ENCODE measurements at places on chromosomes 12 and 14. TPM values are rescaled to one million over a fixed set of nuclear protein-coding genes. Genes with fewer than 3 reads are reported as not detected.

- no peak for DNase-seq
These were observed 53.3 kb upstream of the NCOR2 start for GRCh38 chr12:124620606-124621295.

DNA sequence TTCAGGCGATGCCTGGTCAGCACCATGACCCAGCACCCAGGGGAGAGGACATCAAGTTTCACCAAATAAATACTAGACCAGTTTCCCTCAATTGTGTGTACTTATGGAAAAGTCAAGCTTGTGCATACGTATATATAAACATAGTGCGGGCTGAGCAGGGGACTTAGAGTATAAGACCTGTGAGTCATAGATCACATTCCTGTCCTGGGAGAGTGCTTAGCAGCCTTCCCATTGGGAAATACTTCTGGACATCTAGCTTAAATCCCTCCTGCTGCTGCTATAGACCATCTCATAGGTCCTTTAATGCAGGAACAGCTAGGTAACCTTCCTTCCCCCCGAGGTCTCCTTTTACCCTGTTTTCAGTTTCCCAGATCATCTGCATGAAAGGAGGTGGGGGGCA, 51.9 kb downstream of the PRMT8 start:
- no peak for DNase-seq

DNA sequence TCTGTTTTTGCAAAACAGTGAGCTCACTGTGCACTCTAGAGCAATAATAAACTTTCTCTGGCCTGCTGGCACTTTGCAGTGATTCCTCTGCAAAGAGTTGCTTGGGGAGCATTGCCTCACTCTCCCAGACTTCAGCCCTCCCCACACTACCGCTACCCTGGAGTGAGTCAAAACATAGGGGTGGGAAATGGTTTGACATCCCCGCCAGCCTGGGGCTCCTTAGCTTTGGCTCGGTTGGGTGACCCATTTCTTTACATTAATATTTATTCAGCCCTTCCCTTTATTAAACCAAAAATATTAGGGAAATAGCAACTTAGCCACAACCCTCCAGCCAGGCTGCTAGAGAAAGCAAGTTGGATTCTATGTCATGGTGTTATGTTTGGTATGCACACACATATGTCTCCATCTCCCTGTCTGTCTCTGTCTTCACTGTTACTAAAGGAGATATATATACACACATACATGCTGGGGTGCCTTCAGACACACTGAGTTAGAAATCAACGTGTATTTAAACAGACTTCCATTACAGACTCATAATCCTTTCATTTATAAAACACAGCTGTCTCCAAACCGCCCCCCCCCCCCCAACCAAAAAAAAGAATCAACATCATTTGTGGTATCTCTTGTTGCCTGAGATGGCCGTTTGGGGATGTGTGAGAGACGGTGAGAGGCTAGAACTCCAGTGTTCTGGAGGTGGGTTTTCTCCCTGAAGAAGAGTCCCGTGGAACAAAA, 3.4 kb upstream of the IRF2BPL start:
- DNase-seq, result no peak

DNA sequence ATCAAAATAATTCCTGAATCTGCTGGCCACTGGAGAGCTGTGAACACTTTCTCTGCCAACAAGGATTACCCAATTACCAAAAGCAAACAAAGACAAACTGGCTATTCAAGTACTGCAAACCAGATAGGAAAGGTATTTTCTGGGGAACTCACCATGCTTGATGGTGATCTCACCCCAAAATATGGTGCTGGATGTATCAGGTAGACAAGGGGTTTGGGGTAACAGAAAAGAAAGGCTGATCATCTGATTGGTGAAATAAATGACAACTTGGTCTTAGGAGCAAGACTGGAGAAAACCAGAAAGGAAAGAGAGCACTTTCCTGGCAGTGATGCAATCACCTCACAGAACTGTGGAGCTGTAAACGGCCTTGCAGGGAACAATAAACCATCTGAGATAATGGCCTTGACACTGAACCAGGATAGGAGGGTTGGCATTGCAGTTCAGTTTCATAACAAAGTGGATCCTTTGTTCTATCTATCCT, 31.0 kb upstream of the NPFF start:
- no peak for DNase-seq

DNA sequence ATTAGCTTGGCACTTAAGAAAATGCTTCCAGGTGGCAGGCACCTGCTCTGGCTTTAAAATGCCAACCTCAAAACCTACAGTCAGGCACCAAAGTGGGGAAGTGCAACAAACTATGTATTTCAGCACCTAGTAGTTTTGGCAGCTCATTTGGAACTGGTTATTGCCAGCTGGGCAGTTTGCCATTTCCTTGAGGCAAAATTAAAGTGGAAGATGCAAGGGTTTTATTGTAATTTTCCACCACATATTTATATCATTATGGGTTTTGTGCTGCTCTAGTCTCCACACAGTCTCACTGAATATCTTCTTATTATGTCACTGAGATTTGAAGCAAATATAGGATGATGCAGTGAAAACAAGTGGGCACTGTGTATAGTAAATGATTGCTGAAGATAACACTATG, 117.0 kb downstream of the PRKD1 start:
- DNase-seq, result peak; percentile 7

- no peak for DNase-seq
These were observed 45.1 kb upstream of the PNMA1 start for GRCh38 chr14:73759183-73759713.

DNA sequence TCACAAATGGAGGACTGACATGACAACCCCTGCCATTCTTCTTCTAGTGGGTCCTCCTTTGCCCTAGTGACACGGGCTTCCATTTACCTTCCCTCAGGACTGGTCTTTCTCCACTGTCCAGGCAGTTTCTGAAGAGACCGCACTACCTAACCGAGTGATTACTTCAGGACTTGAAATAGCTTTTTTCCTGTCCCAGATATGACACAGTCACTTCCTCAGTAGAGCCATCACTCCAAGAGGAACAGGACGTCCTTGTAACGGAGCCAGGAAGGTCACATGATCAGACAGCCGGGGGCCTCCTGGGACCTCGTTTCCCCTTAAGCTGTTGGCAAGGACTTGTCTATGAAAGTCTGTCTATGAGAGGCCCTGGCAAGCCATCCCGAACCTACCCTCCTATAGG, 62.3 kb downstream of the FOS start:
- DNase-seq, result no peak

TESPA1 gene
- total RNA-seq, result not detected

DNA sequence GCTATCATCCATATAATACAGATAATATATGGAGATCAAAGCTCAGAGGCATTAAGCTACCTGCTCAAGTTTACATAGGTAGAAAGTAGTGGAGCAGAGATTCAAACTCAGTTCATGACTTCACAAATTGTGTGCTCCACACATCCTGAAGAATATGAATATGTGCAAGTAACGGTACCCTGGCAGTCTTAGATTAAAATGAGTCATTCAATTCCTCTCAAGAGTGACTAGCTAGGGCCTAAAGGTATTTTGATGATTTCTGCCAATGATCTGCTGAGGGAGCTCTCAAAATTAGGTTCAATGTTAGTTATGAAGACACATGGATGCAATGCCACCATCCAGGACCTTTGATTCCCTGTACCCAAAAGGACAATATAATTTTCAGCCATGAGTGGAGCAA, 58.9 kb downstream of the GRIP1 start:
- no peak for DNase-seq

DNA sequence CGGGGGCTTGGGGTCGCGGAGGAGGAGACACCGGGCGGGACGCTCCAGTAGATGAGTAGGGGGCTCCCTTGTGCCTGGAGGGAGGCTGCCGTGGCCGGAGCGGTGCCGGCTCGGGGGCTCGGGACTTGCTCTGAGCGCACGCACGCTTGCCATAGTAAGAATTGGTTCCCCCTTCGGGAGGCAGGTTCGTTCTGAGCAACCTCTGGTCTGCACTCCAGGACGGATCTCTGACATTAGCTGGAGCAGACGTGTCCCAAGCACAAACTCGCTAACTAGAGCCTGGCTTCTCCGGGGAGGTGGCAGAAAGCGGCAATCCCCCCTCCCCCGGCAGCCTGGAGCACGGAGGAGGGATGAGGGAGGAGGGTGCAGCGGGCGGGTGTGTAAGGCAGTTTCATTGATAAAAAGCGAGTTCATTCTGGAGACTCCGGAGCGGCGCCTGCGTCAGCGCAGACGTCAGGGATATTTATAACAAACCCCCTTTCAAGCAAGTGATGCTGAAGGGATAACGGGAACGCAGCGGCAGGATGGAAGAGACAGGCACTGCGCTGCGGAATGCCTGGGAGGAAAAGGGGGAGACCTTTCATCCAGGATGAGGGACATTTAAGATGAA, 630 bp downstream of the FOS start:
- DNase-seq, result no peak

DNA sequence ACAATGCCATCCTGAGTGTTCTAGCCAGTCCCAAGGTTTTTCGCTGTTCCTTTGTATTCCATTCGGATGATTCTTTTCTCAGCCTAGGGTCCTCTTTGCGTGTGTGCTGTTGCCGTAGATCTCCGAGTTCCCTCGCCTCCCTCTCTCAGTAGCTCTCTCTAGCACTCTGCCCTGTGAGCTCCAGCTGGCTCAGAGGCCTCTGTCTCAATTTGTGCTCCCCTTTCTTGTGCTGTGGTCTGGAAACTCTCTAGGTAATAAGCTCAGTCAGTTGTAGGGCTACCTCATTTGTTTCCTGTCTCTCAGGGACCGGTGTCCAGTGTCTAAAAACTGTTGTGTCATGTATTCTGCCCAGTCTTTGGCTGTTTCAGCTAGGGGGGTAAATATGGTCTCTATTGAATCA, 179.3 kb downstream of the PCNX1 start:
- no peak for DNase-seq

DNA sequence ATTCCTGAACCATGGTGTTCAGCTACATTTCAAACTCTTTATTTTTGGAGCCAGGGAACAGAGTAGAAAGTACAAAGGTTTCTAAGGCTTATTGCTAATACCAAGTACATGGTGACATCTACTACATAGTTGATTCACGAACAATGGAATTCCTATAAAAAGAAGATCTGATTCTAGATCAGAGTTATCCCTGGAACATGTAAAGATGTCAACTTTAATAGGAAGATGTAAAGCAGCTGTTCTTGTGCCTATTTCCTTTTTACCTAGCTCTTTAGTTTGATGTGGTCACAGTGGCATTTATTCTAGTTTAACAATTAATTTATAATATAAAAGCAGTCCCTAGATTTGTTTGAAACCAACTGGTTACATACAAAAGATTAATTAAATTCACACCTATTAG, 99.5 kb downstream of the NUBPL start:
- no peak for DNase-seq

DNA sequence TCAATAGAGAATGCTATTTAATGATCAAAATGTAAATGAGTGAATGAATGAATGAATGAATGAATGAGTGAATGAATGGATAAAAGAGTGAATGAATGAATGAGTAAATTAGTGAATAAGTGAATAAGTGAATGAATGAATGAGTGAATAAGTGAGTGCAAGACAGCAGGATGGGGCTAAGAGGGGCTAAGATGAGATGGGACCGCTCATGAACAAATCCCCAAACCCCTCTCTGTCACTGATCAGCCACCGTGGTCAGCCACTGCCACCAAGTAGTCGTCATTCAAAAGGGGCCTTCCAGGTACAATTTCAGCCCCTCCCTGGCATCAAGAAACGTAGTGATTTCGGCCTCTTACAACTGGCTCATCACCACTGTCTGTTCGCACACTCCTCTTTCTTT, 79.2 kb downstream of the BCL11B start:
- DNase-seq, result no peak

DNA sequence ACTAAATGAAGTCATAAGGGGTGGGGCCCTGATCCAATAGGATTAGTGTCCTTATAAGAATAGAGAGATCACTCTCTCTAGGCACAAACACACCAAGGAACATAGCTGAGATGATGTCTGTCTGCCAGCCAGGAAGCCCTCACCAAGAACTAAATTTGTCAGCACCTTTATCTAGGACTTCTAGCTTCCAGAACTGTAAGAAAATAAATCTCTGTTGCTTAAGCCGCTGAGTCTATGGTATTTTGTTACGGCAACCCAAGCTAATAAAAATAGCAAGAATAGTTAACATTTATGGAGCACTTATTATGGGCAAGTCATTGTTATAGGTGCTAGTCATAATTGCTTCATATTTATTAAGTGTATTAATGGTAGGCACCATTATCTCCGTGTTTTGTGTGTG, 249.6 kb downstream of the MSRB3 start:
- no peak for DNase-seq

- DNase-seq, result no peak
These were observed 218.3 kb upstream of the OR4E1 start for GRCh38 chr14:21891921-21892320.

DNA sequence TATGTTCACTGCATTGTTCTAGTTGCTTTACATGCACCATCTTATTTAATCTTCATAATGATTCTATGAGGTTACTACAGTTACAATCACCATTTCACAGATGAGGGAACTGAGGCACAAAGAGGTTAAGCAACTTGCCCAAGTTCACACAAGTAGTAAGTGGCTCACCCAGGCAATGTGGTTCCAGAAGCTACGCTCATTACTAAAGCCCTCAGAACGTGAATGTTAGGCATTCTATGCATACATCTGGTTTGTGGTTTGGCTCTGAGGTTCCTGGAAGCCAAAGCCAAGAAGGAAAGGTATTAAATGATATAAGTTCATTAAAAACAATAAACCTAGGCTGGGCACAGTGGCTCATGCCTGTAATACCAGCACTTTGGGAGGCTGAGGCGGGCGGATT, 14.4 kb upstream of the VRTN start:
- DNase-seq, result no peak

DNA sequence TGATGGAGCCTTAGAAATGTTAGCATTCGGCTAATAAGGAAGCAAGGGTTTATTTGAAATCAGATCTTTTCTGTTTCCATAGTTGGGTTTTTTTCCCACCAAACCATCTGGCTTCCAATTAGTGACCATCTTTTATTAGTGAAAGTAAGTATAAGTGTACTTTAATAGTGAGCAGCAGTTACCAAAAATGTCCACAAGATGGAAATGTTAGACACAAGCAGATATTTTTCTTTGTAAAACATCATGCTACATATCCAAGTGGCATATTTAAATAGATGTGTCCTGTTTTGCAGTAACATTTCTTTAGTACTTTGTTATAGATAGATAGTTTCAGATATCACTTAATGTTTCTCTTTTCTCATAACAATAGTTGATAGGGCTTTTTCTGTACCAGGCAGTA, 28.8 kb downstream of the YEATS4 start:
- DNase-seq, result peak; percentile 7

DNA sequence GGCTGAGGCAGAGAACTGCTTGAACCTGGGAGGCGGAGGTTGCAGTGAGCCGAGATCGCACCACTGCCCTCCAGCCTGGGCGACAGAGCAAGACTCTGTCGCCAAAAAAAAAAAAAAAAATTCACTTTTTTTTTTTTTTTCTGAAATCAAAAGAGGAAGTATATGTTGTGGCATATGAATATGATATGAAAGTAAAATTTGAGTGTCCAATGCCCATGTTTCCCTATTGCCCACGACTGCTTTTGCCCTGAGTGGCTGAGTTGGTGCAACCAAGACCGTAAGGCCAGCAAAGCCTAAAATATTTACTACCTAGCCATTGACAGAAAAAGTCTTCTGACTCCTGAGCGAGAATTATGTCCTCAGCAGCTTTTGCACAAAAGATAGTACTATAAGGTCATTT, 101.7 kb upstream of the PARP11 start:
- no peak for DNase-seq
